Activated naive CD4-positive, alpha-beta T cell (primary cell): ENCODE measurements at places on chromosomes 3 and 15.

DNA sequence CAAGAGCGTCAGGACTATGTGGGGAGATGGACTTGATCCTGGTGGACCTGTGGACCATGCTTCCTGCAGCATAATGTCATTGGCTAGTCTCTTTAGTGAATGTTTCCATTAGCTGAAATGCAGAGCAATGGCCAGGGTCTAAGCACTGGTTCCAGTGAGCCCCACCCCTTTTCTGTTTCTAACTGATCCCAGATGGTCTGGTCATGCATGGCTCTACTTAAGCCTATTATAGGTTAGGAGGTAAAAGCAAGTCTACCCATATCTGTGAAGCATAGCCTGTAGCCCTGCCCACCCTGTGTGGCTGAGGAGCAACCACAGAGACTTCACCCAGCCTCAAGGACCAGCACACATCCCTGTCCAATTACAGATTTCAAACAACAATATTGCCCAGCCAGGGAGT is 419.2 kb downstream of the ZNF385D start:
- DNase-seq = no peak

DNA sequence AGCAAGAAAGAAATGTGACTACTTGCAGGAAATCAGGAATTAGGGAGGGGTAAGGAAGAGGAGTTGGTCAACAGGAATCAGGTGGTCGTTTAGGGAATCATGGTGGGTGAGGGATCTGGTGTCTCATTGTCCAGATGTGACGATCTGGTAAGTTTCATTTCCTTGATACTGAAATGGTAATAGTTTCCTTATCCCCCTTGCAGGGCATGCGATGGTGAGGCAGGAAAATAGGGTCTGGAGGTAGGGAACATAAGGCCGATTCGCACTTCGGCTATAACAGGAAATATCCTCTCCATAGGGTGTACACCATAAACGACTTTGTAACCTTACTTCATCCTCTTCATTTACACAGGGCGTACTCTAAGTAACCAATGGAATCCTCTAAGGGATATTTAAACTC is 574 bp upstream of the LRRC34 start:
- DNase-seq = no peak

DNA sequence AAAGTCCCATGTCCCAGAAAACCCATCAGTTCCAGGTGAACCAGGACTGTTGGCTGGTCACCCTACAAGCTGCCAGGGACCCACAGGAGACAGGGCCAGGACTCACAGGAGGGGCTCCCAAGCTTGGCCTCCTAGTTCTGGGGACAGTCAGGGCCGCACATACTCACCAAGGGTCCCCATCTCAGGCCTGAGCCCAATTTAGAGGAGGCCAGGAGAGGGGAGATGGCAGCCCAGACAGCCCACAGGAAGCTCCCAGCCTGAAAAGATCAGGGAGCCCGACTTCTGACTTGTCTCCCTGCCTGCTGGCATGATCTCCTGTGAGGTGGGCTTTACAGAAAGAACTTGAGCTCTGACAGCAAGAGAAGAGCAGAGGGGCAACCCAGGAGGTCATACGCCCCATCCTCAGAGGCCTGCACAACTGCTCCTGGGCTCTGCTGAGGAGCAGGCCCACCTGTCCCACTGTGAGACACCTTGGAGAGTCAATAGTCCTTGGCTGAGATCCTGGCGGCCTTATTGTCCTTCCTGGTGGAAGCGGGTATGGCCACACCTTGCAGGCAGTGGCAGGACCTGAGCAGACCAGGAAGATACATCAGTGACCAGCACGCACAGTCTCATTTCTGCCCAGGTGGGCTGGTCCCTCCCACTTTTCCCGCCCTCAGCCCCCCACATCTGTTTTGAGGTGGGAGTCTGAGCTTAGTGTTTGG is 2.5 kb upstream of the ISLR start:
- no peak for DNase-seq

GRCh38 chr15:27260523-27260922 is 289.5 kb downstream of the GABRG3 start:
- no peak for DNase-seq

GRCh38 chr3:20865803-20866202 is 679.8 kb upstream of the SGO1 start:
- no peak for DNase-seq

DNA sequence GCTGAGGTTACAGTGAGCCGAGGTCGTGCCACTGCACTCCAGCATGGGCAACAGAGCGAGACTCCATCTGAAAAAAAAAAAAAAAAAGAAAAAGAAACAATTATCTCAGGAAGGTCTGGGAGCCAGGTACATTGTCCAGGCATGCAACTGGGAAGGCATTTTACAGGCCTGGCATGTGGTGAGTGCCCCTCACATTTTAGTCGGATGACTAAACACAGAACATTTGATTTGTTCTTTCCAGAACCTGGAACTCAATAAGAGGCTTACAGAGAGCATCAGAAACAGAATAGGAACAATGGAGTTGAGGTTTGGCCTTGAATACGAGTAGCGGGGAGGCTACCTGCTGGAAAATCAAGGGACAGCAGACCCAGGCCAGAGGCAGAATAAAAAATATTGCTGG is 33.7 kb upstream of the IGF1R start:
- no peak for DNase-seq

DNA sequence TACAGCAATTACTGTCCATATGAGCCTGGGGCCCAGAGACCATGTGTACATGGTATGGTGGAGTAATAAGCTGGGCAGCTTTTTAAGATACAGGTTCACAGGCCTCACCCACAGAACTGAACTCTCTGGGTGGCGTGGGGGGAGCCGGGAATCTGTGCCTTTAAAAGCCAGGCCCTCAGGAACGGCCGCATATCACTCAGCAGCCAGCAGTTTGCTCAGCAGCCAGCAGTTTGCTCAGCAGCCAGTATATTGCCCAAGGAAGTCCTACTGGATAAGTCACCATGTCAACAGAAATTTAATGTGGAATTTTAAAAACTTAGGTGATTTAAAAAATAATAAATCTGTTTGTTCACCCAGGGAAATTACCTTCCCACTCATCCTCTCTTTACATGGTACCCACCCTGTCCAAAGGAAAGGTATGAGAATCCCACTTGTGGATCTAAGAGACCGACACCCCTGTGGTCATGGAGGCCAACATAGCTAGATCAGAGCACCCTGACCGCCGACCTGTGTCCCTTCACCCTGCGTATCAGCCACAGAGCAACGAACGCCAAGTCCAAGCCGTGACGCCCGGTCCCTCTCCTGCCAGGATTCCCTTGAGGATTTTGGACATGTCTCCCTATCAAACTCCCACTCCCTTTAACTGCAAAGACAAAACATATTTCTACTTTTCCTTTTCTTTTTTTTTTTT is 95.7 kb upstream of the CHRM5 start:
- DNase-seq = no peak

GRCh38 chr3:1026395-1026794 is 66.4 kb upstream of the CNTN6 start:
- no peak for DNase-seq

DNA sequence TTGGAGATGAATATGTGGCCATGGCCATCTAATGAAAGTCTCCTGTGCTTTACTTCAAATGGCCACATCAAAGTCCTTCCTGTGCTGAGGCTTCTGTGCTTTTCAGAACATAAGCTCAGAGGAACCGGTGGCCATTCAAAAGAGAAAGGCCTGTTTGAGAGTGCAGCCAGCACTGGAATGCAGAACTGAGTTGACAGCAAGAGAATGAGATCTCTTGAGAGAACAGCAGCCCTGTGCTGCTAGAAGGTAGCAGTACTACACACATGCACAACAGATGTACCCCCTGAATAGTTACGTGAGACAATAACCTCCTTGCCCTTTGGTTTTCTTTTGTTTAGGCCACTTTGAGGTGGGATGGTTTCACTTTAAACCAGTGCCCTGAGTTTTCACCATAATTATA is 292.5 kb downstream of the PTPRG start:
- no peak for DNase-seq

DNA sequence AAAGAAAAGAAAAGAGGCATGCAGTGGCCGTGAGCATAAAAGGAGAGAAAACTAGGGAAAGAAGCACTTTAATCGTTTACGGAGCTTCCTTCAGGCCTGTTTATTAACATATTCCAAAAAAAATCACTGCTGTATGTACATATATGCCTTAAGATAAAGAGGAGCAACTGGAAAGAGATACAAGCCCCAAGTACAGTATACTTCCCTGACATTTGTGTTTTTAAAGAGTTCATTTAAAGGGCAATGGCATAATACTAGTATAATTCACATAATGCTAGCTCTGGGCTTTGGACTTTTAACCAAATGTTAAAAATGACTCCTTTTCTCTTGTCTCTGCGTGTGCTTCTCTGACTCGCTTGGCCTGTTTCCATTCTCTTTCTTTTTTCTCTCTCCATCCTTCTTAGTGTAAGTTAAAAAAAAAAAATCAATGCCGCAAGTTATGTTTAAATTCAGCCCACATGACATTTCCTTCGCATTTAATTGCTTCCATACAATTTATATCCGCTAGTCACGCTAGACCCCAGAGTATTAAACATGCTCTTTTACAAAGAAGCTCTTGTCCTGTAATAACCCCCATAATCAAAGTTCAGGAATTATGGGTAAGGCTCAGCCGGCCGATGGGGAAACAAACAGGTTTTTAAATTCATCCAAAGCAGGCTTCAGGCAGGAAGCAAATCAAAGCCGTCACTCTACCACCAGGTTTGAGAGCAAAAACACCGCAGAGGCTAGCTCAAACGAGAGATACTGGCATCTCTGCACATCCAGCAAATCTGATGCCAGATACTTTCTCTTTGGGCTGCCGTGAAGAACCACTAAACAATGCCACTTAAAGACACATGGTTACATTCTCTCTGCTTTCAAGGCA is 19.4 kb downstream of the WWTR1 start:
- no peak for DNase-seq

DNA sequence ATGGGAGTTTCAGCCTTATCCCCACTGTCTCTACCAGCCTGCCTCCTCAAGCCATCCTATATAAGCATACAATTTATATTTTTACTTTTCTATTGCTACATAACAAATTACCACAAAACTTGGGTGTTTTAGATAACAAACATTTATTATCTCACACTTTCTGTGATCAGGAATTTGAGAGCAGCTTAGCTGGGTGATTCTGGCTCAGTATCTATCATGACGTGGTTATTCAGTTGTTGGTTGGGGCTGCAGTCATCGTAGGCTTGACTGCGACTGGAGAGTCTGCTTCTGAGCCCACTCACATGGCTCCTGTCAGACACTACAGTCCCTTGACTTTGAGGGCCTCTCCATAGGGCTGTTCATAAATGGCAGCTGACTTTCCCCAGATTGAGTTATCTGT is 20.7 kb downstream of the PARP15 start:
- no peak for DNase-seq

GRCh38 chr3:187188931-187189330 is 8.4 kb upstream of the RTP1 start:
- no peak for DNase-seq

- no peak for DNase-seq
Observed at GRCh38 chr3:45109771-45110508, 36.2 kb downstream of the CDCP1 start.

GRCh38 chr3:157107037-157107436 is 52.9 kb downstream of the CCNL1 start:
- DNase-seq = no peak

GRCh38 chr3:150237490-150237889 is 170.6 kb upstream of the TSC22D2 start:
- DNase-seq = no peak

- DNase-seq = no peak
Observed at GRCh38 chr3:135192929-135193328, 397.9 kb downstream of the EPHB1 start.

GRCh38 chr3:53491276-53491675 is 3.1 kb upstream of the CACNA1D start:
- DNase-seq = no peak

DNA sequence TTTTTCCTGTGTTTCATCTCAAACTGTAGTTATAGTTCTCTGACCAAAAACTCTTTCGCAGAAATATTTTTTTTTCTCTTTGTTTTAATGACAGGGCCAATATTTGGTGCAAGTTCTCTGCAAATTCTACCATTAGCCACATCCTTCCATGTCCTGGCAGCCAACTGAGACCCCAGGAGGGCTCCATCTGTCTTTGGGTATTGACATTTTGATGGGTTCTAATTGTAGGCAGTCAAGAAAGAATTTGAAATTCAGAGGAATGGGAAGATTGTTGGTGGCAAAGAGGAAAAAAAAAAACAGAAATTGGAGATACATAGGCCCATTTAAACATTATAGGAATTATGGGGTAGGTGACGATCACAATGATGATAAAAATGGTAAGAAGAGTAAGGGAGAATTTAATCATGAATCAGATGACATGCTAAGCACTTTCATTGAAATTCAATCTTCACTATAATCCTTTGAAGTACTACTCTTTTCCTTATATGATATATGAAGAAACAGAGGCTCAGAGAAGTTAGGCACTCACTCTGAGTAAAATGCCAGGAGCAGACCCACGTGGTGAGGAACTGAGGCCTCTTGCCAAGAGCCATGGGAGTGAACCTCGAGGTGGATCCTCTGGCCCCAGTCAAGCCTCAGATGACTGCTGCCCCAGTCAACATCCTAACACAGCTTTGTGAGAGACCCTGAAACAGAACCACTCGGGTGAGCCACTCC is 151.4 kb downstream of the PDZRN3 start:
- DNase-seq = no peak

- no peak for DNase-seq
Observed at GRCh38 chr3:84039099-84039498, 919.7 kb upstream of the CADM2 start.

DNA sequence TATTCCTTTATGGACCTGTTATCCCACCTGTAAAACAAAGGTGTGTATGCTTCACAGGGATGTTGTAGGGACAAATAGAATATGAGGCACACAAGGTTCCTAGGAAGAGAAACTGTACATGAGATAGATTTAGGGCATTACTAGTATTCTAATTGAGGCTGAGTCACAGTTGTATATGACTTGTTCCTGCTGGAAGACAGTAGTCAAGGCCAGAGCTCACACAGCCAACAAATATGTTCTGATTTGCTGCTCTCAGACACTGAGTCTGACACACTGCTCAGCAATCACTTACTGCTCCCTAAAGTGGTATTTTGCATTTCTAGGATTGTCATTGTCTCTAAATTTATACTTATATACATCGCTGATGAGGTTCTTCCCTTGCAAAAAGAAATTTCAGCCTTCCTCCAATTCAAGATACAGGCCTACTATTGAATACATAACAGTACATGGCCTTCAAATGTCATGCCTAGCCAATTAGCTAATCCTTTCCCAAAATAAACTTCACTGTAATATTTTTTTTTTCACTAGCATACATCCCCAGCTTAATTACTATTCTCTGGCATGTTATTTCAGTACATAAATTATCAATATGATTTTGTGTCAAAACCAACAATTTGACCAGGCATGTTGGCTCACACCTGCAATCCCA is 69.8 kb downstream of the TIGIT start:
- DNase-seq = no peak

GRCh38 chr3:67064105-67064504 is 66.0 kb downstream of the KBTBD8 start:
- no peak for DNase-seq
